ENCODE measurements at places on chromosomes 5 and 9.

DNA sequence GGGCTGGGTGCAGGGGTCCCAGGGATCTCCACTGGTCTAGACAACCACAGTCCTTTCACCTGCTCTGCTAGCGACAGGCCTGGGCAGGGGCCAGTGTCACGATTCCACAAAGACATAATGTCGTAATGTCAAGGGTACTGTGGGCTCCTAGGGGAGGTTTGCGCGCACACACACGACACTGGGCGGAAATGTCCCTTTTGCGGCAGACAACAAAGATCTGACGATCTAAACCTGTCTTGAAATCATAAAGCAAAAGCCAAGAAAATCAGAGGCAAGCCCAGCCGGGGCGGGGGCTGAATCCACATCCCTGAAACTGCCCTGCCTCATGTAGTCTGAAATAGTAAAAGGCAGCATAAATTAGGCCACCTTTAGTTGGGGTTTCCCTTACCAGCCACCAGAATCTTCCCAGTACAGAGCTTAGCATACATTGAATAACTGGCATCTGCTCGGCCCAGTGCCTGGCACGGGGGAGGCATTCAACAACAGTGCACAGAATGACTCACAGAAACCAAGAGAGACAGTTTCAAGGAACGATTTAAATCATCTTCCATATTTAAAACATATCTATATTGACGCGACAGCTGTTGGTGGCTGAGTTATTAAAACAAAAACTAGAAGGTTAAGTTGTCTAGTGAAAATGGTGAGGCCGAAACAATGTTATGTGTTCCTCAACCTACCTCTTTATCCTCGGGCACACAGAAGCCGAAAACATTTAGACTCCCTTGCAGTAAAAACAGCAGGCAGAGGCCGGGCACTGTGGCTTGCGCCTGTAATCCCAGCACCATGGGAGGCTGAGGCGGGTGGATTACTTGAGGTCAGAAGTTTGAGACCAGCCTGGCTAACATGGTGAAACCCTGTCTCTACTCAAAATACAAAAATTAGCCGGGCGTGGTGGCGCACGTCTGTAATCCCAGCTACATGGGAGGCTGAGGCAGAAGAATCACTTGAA is 151.0 kb downstream of the MYO10 start:
- DNase-seq: no peak

DNA sequence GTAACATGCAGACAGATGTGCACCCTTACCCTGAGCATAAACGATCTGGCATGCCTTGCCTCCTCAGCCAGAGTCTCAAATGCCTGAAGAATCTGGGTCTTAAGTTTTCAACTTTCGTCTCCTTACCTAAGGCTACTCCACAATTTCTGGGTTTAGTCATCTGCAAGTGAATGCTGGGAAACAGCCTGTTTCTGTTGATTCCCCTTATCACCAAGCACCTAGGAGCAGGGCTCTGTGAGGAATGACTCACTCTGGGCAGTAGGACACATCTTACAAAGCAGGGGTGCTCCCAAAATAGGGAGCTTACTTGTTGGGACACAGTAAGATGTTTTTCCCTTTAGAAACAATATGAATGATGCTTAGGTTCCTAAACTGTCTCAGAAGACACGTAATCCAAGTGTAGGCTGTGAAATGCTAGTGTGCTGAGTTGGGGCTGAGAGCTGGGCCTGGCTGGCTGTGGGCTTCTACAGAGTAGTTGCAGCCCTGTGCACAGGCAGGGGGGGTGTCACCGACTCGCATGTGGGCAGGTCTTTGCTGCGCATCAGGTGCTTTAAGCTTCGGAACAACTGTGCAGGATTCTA is 58.0 kb downstream of the DAP start:
- no peak for DNase-seq

- DNase-seq: no peak
These were observed 19.4 kb upstream of the MED10 start for GRCh38 chr5:6397536-6398269.

DNA sequence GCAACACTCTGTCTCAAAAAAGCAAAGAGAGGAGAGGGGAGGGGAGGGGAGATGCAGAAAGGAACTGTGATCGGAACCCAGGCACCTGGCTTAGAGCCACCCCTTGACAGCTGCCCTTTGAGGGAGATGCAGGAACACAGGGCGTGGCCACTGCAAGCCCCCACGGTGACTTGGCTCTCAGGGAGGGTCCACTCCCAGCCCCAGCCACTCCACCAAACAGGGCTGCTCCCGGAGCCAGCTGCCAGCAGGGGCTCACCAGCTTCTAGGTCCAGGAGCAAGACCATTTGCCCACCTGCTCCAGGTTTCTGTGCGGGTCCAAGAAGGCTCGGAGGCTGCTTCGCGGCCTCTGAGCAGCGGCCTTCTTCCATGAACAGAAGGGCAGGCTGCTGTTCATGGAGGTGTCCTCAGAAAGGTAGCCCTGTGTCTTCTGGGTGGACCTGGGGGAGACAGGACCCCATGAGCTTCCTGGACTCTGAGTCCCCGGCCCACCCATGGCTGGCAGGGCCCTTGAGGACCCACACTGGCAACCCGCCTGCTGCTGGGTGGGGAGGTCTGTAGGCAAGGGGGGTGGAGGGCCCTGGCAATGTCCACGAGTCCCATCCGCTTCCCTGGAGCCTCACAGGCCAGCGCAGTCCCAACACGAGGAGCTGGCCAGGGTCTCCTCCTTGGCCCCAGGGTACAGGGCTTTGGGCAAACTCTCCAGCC is 7.9 kb downstream of the C9orf50 start:
- DNase-seq: no peak

DNA sequence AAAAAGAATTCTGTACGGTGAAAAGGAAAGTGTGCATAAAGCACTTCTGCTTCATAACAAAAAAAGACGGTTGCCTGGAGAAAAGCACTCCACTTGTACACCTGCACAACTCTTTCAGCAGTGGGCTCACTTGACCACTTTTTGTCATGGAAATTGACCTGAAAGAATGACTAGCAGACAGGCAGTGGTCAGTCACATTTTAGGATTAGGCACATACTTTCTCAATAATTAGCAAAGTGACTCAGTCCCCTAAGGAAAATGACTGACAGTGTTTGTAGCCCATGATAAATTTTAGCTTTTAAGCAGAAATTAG is 169.3 kb downstream of the FANCC start:
- DNase-seq: no peak

GRCh38 chr9:88379352-88379751 is 8.9 kb upstream of the SPIN1 start:
- no peak for DNase-seq

GRCh38 chr5:14768508-14769365 is 102.8 kb downstream of the ANKH start:
- no peak for DNase-seq

DNA sequence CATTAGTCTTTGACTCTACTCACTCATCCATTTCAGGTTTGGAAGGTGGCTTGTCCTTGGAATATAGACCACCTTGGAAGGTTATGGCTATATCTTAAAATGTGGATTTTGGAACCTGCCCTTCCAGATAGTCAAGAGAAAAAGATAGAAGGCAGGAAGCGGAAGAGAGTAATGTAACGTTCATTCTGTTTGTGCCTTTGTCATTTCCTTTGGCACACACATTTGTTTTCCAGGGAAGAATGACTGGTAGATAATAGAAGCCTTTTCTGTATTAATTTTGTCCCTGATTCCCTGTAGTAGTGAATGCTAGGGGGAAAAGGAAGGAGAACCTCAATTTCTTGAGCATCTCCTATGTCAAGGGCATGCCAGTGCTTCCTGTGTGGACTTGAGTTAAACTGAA is 54.7 kb downstream of the PPIC start:
- no peak for DNase-seq

GRCh38 chr9:22064957-22065356 is 55.9 kb upstream of the CDKN2B start:
- no peak for DNase-seq

DNA sequence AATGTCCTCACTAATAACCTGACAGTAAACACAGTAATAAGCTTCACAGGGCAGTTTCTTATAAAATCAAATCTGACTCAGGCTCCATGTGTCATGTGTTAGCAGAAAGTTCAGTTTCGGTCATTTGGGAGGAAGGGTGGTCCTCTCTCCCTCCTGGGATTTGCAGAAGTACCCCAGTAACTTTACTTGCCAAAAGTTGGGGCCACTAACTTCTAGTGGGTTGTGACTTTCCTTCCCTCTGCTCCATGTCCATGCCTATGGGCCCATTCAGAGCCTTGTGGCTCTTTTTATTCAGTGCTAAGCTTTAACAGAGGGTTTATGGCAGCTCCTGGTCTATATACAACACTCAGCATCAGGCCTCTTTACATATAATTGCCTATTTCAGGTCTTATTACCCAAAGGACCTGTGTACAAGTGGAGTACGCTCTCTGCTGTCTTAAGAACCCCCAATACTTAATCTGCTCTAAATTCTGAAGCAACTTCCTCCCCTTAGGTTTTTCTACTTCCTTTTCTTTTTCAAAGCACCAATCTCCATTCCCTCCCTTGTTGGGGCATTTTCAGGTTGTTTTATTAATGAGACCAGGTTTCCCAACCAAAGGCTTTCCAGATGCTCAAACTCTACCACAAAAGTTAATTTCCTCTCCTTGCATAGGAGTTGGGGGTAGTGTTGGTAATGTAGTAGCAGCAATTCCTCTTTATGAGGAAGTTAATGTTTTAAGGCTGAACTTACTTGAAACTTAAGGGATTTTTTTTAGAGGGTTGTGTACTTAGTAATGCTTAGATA is 107.7 kb downstream of the CCDC192 start:
- peak; percentile 57 for DNase-seq

DNA sequence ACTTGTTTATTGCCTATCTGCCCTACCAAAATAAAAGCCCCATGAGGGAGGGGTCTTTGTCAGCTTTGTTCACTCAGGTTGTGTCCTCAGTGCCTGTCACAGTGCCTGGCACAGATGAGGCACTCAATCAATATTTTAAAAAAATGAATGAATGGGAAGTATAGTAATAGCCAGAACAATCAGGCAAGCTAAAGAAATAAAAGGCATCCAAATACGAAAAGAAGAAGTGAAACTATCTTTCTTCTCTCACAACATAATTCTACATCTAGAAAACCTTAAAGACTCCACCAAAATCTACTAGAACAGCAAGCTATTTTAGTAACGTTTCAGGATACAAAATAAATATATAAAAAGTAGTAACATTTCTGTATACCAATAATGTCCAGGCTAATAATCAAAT is 37.8 kb upstream of the C5orf63 start:
- no peak for DNase-seq

- peak; percentile 74 for DNase-seq
These were observed 64.4 kb downstream of the FAM114A2 start for GRCh38 chr5:153974131-153974812.

DNA sequence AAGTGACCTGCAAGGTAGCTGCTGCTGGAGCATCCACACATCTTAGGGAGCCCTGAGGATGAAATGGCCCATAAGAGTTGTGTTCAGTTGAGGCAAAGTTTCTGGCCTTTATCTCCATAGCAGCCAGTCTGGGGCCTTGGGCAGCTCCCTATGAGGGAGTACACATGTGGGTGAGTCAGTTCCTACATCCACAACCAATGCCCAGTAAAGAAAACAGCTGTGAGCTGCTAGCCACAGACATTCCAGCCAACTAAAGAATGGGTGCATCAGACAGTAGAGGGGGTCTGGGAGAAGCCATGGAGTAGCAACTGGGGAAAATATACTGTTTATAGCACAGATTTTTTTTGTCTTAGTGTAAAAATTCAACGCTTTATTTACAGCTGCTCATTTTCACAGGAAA is 720.7 kb downstream of the TLE1 start:
- no peak for DNase-seq

- DNase-seq: no peak
These were observed 228.2 kb downstream of the PRR16 start for GRCh38 chr5:120692325-120692724.

DNA sequence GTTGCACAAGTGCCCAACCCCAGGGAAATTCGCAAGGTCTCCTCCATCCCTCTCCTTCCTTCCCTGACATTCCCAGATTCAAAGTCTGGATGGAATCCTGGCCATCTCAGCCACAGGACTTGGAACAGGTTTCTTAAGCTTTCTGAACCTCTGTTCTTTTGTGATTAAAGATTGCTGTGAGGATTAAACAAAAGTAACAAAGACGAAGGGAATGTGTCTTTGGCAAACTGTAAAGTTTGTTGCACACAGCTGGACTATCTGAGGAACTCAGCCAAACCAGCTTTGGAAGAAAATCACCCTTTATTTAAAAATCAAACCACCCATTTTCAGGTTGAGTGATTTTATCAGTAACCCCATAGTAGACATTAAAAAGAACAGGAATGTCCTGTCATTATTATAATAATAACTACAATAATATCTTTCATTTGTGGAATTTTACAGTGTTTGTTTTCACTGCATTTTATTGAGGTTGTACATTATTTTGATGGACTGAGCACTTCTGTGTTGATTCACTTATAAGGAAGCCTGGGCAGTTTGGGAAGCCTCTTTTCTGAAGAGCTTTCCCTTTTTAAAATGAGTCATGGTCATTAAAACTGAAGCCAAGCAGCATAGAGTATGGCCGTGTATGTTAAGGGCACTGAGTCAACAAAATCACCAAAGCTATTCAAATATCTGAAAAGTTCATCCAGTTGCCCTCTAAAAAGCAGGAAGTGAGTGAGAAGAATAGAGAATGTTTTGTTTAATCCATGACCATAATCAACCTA is 310.2 kb downstream of the AGTPBP1 start:
- no peak for DNase-seq

- no peak for DNase-seq
These were observed 24.4 kb downstream of the SMARCA2 start for GRCh38 chr9:2039294-2040180.

DNA sequence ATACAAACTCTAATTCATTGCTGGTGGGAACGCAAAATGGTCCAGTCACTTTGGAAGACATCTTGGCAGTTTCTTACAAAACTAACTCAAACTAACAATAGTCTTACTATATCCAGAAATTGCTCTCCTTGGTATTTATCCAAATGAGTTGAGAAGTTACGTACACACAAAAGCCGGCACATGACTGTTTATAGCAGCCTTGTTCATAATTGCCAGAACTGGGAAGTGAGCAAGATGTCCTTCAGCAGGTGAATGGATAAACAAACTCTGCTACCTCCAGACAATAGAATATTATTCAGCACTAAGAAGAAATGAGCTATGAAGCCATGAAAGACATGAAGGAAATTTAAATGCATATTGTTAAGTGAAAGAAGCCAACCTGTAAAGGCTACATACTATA is 17.9 kb upstream of the GNAQ start:
- DNase-seq: no peak

- no peak for DNase-seq
These were observed 150.0 kb downstream of the NTRK2 start for GRCh38 chr9:84819491-84819991.

GRCh38 chr9:35716230-35716629 is 15.8 kb downstream of the TLN1 start:
- no peak for DNase-seq
